HCT116 (cell line): ENCODE measurements at places on chromosomes 12 and 14.

GRCh38 chr12:92271341-92271740 lies 125.7 kb upstream of the BTG1 start:
- DNase-seq = no peak

DNA sequence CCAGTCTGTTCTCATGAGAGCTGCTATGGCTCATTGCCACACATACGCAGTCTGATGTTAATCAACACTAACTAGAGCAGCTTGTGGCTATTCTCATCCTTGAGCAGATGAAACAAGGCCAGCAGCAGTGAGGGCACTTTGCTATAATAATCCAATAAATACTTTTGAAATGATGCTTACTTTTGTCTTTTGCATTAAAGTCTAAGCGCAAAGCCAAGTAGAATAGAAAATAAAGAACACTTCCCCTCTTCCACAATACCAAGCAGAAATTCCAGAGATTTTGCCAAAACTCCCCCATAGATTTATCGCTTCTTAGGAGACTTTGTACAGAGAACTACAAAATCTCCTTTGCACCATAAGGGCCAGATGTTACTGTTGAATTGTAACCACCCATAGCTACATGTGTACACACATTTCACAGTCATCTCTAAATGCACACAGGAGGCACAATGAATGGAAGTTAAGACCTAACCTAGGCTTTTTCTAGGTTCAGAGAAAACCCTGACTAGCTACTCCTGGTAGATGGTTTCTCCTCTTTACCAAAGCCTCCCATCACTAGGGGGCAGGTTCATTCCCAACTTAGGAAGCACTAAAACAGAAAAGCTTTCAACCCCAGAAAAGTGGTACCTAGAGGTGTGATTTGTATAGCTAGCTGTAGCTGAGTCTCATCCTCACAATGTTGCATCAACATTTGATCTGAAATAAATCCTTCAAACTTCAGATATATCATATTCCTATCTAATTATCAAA lies 119.3 kb downstream of the HMGA2 start:
- no peak for DNase-seq

GRCh38 chr12:87870061-87870460 lies 159.1 kb downstream of the C12orf50 start:
- no peak for DNase-seq

GRCh38 chr12:110647631-110648040 lies 33.7 kb downstream of the TCTN1 start:
- DNase-seq = no peak

GRCh38 chr12:92138626-92139025 lies 7.0 kb downstream of the BTG1 start:
- no peak for DNase-seq

DNA sequence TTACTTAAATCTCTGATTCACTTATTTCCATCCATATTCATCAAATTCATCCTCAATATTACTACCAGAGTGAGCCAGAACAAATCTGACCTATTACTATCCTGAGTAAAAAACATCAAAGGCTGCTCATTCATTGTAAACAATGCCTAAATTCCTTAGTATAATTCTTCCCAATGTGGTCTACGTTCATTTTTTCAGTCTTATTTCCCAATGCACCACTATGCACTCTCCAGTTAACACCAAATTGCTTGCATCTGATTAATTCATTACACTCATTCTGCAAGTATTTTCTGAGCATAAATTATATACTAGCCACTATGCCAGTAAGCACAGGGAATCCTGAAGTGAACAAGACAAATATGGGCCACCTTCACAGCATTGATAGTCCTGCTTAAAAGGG lies 110.0 kb downstream of the EPS8 start:
- no peak for DNase-seq

DNA sequence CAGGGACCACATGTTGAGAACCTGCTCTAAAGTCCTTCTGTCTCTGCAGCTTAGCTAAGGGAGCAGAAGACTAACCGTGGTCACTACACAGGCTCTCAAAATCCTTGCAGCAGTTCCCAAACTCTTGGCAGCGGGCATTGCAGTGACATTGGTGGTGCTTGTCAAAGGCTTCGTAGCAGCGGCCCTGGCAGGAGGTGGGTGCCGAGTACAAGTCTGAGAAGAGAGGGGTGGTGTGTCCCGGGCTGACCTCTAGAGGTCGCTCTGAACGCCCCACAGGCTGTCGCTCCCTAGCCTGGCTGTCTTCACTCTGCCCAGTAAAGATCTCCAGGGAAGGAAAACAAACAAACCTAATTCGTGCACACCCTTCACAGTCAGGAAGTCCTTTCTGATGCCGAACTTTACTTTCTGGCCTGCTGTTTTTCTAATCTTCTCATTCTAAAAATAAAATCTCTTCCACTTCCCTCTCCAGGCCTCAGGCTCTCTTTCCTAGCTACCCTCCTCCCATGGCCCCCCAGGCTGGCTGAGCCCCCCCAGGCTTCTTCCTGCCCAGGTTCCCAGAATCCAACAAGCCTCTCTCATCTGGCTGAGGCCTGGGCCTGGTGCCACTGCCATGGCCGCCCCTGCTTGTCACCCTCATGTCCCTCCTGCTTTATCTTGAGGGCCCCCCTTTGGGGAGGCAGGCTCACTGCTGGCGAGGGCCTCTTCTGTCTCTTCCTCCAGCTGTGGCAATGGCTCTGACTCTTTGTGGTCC lies 7.7 kb downstream of the ENDOU start:
- DNase-seq = no peak

- no peak for DNase-seq
Measured at GRCh38 chr12:91565246-91565645, 382.6 kb upstream of the DCN start.

GRCh38 chr12:52082988-52083637 lies 3.6 kb downstream of the SMIM41 start:
- no peak for DNase-seq

GRCh38 chr14:54890788-54891187 lies 11.8 kb downstream of the GCH1 start:
- no peak for DNase-seq
